ENCODE measurements at places on chromosomes 1 and 21.

DNA sequence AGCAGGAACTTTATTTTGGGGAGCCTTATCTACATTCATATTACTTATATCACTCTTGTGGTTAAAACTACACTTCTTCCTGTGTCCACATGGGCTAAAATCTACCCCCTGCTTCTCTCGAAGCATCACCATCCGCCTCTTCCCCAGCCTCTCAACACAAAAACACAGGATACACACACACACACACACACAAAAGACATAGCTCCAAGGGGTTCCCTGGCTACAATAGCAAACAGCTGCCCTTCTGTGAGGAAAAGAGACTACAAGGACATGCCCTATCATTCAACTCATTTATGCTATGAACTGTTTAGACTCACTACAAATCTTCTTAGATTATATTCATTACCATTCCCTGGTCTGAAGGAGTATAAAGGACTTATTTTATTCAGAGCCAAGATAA is 155.0 kb downstream of the PIGK start:
- DNase-seq = no peak

DNA sequence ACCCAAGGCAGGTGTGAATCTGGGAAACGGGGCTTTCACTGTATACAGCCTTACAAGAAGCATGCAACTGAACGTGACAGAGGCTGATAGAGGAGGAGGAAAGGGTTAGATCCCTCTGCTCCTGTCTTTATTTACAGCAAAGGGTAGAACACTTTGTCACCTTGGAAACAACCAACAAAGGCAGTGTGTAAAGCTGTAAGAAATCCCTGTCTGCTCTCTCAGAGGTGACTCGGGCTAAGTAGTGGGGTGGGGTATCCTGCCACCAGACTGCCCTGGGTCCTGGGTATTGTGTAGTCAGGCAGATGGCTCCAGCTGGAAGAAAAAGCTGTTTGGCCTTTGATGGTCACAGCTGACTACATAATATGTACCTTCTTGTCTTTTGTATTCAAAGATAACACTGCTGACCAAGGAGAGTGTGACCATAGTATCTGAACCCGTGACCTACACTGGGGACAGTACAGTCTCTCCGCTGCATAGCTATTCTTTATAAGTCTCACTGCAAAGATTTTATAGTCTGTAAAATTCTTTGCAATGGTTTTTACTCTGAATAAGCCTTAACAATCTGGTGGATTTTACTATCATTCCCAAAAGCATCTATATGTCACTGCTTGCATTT is 22.1 kb upstream of the POU2F1 start:
- no peak for DNase-seq

- DNase-seq = no peak
Observed at GRCh38 chr1:115757326-115757725, 11.2 kb downstream of the CASQ2 start.

DNA sequence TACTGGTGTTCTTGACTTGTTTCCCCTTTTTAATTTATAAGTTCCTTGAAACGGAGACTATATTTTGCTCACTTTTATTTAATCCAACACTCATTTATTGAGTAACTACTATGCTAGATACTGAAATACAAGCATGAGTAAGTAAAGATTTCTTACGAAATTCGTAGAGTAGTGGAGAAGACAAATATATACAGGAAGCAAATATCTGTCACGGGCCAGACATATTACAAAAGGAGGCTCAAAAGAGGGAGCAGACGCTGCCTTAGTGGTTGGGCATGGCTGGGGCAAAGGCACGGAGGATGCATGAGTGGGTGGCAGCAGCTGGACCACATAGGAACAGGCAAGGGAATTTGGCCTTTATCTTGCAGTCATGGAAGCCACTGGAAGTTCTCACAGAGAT is 6.8 kb downstream of the NCF2 start:
- no peak for DNase-seq

DNA sequence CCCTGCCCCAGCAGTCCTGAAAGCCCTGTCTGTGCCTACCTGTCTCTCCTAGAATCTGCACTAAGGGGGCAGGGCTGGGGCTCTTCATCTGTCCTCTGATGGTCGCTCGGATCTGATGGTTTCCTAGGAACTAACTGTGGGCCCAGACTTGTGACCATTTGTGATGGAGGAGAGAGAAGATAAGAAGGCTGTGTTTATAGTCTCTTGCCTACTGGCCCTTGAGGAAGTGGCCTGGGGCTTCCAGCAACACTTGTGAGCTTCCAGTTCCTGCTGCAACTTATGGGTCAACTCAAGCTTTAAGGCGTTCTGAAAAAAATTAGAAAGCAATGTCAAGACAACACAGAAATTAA is 53.2 kb upstream of the SYNC start:
- DNase-seq = no peak

GRCh38 chr1:156912310-156912709 is 8.1 kb upstream of the LRRC71 start:
- DNase-seq = no peak

DNA sequence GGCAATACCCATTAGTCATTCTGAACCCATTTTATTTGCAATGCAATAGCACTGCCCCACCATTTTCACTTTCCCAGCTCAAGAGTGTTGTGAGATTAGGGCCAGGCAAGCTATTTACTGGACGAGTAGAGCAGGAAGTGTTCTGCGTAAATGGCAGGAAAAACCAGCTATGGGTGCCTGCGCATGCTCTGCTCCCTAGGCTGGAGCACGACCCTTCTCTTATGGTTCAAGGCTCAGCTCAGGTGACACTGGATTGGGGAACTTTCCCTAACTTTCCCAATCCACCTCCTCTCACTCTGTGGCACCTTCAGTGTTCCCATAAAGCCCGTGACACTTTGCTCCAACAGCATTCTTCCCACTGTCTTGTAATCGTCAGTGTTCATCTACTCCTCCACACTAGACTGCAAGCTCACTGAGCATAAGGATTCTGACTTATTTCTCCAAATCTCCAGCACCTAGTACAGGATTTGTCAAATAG is 3.6 kb upstream of the MAN1A2 start:
- DNase-seq = no peak

DNA sequence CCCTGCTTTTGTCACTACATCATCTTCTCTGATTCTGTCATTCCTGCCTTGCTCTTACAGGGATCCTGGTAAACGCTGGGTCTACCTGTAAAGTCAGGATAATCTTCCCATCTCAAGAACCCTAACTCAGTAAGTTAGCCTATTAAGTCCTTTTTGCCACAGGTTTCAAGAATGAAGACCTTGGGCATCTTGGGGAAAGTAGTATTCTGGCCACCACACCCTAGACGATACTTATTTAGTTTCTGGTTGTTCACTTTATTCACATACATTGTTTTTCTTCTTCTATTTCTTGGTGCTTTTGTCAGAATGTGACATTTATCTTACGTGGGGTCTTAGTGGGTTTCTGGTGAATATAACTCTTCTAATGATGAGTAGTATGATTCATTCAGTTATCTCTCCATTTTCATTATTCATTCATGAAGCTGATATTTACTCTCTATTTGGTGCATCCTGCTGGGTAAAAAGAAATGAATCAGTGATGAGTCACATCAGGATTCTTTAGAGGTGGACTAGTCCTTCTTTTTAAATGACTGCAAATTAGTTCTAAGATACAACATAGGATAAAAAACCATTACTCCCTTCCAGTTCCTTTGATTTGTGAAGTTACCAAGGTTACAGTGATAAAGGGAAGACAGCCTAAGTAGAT is 514.4 kb upstream of the B3GALT2 start:
- no peak for DNase-seq

GRCh38 chr1:108512239-108513043 is 47.5 kb upstream of the EEIG2 start:
- peak; percentile 12 for DNase-seq

GRCh38 chr1:89953131-89953626 is 41.7 kb upstream of the ZNF326 start:
- DNase-seq = no peak

- DNase-seq = no peak
Observed at GRCh38 chr1:84409888-84410287, 11.6 kb downstream of the DNASE2B start.

GRCh38 chr1:95475686-95476457 is 241.9 kb downstream of the RWDD3 start:
- no peak for DNase-seq

GRCh38 chr21:33293811-33294216 is 27.6 kb downstream of the IL10RB start:
- no peak for DNase-seq

DNA sequence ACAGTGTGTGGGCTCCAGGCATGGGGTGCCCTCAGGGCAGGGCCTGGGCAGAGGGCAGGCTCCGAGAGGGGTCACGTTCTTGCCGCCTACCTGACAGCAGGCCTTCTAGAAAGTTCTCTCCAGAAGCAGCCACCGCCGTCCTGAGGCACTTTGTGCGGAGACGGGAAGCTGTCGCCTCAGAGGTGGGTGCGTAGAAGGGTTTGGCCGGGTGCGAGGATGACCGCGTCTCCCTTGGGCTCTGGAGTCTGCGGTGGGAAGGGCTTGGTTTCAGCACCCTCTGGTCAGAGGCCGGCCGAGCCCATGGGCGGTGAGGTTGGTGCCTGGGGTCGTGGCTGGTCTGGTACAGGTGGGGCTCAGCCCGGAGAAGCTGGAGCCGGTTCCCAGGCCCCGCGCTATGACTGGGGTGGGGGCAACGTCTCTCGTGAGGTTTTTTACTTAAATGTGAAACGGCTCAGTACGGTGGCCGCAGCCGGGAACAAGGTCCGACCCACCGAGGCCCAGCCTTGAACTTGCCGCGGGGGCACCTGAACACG is 10.1 kb upstream of the TTLL10 start:
- no peak for DNase-seq

DNA sequence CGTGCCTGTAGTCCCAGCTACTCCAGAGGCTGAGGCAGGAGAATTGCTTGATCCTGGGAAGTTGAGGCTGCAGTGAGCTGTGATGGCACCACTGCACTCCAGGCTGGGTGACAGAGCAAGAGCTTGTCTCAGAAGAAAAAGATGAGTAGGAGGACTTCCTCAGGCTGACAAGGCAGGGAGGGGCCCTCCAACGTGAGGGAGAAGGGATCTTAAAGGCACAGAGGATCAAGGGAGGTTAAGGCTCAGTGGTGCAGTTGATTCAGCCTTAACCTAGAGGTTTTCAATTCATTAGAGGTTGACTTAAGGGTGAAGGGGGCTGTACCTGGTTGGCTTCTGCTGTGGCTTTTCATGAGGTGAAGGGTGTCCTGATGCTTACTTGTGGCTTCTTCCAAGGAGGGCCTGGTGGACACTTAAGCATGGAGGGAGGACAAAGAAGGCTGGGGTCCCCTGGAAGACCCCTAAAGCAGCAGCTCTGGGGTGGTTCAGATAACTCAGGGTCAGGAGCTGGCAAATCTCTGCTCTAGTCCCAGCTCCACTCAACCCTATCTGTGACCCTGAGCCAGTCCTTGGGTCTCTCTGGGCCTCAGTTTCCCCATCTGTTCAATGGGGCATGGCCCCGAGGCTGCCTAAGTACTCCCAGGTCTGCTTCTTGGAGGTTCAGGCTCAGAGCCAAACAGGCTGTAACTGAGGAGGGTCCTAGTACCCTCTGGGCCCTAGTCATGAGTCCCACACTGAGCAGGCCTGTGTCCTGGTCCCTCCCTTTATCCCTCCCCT is 6.3 kb downstream of the EXTL1 start:
- no peak for DNase-seq

GRCh38 chr21:18058731-18059398 is 185.8 kb upstream of the CHODL start:
- DNase-seq = no peak

- no peak for DNase-seq
Observed at GRCh38 chr1:162252214-162252613, 124.4 kb downstream of the SPATA46 start.

DNA sequence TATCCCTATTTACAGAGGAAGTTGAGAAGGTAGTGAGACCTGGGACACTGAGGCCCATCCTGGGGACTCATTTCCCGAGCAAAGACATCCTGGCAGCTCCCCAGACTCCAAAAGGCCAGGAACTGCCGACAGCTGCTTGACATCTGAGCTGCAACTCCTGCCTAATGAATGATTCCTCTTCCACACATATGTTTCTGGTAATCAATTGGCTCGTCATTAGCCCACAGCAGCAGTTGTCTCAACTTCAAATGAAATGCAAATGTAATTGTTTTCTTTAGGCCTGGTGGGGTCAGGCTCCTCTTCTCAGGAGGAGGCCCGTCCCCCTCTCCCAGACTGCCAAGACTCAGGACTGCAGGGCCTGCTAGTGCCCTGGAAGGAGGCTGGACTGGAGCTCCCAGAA is 61.8 kb upstream of the DISP3 start:
- no peak for DNase-seq

GRCh38 chr1:162214202-162214601 is 144.7 kb downstream of the NOS1AP start:
- DNase-seq = no peak

DNA sequence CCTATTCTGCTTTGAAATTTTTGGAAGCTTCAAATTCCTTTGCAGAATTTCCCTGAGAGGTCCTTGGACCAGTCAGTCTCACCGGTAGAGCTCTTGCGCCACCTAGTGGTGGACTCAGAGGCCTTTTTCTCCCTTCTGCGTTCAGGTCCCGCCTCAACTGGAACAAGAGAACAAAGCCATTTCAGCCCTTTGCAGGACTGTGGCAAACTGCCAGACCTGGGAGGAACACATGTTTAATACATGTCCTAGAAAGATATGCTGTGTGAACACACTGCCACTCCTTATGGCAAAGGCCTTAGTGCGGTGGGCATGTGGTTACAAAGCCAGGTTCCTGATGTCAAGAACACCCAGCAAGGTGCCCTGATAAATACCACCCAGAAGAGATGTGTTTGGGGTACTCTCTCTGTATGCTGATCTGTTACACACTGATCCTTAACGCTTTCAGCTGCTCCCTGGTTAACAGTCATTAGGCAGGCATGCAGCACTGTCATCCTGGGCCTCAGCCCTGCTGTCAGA is 82.2 kb upstream of the SSX2IP start:
- peak; percentile 88 for DNase-seq

GRCh38 chr1:117981455-117982192 is 52.1 kb downstream of the WDR3 start:
- DNase-seq = no peak

Measured in cerebellar nuclear complex (tissue), 1 donor.